ENCODE measurements at places on chromosomes 3 and 15.

GRCh38 chr3:99686955-99687612 lies 48.7 kb downstream of the COL8A1 start:
- H3K4me1 ChIP-seq: no peaks in the 10 kb centered on the region
- H3K27me3 ChIP-seq: no peaks in the 10 kb centered on the region
- no peaks in the 10 kb centered on the region for H3K36me3 ChIP-seq
- H3K4me3 ChIP-seq: no peak overlapping the region
- H3K27ac ChIP-seq: no peak overlapping the region

DNA sequence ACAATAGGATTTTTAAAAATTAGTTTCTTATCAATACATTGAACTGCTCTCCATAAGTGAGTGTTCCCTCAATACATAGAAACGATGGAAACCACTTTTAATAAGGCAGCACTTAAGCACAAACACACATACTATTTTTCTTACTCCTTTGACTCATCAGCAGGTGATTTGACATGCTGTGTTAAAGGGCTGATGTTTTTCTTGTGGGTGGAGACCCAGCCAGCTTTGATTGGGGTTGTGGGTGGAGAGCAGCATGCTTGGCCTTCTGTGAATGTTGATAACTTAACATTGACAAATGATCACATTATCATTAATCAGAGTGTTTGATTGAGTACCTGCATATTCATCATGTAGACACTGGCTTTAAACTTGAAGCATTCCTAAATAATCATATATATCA lies 223.0 kb upstream of the DPH6 start:
- no peaks in the 10 kb centered on the region for H3K36me3 ChIP-seq
- DNase-seq: no peak
- H3K4me1 ChIP-seq: no peaks in the 10 kb centered on the region
- H3K27me3 ChIP-seq: no peaks in the 10 kb centered on the region

DNA sequence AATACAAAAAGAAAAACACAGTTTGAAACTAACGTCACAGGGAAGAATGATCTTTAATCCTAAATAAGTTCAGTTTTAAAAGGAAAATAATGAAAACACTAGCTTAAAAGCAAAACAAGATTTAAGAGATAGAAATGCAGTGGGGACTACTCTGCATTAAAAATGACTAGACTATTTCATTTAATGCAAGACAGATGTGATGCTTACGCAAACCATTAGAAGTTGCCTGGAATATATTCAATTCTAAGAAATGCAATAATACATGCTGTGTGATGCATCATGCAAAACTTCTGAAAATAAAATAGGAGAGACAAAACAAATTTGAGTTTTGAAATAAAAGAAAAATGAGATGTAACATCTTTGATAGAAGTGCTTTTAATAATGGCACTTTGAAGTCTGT lies 97.6 kb upstream of the STRIT1 start:
- H3K27me3 ChIP-seq: peaks cover 2% of the 10 kb centered on the region
- H3K4me1 ChIP-seq: no peaks in the 10 kb centered on the region

DNA sequence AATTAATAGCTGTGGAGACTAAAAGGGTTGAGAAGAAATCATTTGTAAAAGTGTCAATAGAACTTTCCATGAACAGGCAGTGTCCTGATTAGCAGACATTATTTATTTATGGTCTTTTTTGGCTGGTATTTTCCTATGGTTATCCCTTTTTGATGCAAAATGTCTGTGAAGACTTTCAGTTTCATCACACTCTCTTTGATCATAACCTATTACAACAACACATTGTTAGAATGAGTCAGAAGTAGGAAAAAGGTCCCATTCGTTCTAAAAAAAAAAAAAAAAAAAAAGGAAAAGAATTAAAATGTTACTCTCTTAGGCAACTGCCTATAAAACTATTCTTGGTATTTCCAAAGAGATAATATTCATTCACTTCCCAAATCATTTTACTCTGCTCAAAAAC lies 62.1 kb downstream of the SLC49A4 start:
- no peaks in the 10 kb centered on the region for H3K36me3 ChIP-seq
- no peaks in the 10 kb centered on the region for H3K27me3 ChIP-seq
- H3K4me1 ChIP-seq: no peaks in the 10 kb centered on the region
- no peak overlapping the region for H3K4me3 ChIP-seq
- H3K27ac ChIP-seq: no peak overlapping the region
- DNase-seq: no peak

DNA sequence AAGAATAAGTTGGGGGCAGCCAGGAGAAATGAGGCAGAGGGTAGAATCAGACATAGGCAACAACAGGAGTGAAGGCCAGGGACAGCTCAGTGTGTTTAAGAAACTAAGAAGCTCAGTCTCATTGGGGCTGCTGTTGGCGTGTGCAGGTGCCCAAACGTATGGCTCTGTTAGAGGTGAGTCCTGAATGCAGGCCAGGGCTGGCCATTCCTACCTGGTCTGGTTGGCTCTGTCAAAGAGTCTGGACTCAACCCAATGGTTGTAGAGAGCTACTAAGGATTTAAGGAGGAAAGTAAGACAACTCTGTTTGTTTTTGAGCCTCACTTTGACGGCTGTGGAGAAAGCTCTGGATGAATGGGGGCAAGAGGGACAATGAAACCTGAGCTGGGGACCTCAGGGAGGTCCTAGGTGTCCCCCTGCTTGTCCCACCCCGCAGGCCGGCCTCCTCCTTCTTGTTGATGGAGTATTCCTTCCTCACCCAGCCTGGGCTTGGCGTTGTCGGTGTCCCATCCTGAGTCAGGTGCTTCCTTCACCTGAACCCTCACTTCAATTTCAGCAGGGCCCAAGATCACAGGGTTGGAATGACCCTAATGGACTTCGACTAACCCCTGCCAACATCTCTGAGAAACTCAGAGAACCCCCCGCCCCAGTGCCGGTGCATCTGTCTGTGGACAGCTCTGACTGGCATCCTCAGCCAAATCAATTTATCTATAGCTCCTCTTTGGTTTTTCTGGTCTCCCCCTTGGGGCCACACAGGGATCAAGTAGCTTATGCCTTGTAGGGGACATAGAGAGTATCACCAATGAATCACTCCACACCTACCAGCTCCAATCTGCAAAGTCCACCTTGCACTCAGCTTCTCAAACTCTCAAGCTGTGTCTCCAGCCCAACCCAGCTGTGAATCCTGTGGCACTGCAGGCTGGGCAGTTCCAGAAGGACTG lies 8.3 kb downstream of the ITGA11 start:
- no peaks in the 10 kb centered on the region for H3K4me1 ChIP-seq
- H3K36me3 ChIP-seq: no peaks in the 10 kb centered on the region
- no peak for DNase-seq
- H3K27ac ChIP-seq: no peak overlapping the region
- H3K4me3 ChIP-seq: no peak overlapping the region

DNA sequence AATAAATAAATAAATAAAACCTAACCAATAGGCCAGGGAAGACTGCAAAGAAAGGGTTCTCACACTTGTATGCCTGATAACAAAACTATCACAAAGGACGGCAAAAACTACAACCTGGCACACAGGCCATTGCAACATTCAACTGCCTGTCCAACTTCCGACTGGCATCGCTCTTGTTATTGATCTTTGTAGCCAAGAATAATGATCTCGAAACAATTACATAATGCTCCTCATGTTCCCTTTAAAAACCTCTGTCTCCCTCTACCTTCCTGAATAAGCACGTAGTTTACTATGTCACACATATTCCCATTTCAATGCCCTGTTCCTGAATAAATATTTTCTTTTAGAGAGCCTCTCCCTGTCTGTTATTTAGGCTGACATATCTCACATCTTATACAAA lies 74.3 kb downstream of the B3GNT5 start:
- H3K4me3 ChIP-seq: no peak overlapping the region
- no peaks in the 10 kb centered on the region for H3K36me3 ChIP-seq
- no peak for DNase-seq
- no peak overlapping the region for H3K27ac ChIP-seq
- H3K4me1 ChIP-seq: no peaks in the 10 kb centered on the region
- no peaks in the 10 kb centered on the region for H3K27me3 ChIP-seq

DNA sequence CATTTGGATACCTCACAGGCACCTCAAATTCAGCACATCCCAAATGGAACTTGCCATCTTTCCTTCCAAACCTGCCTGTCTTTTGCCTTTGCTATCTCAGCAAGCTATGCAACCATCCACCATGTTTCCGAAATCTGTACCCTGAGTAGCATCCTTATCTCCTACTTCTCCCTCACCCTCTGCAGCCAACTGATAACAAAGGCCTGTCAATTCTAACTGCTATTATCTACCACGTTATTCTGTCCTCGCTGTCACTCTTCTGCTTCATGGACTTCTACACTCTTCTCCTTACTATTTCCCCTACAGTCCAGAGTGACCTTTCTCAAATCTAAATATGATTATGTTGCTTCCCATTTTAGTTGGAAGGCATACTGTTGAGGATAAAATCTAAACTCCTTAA lies 25.5 kb upstream of the TAFA4 start:
- no peaks in the 10 kb centered on the region for H3K4me1 ChIP-seq
- H3K27ac ChIP-seq: no peak overlapping the region
- no peaks in the 10 kb centered on the region for H3K36me3 ChIP-seq
- no peak overlapping the region for H3K4me3 ChIP-seq
- H3K27me3 ChIP-seq: no peaks in the 10 kb centered on the region

- no peaks in the 10 kb centered on the region for H3K36me3 ChIP-seq
- no peak overlapping the region for H3K4me3 ChIP-seq
- no peak overlapping the region for H3K27ac ChIP-seq
- no peak for DNase-seq
Measured at GRCh38 chr3:79183496-79183895, 584.3 kb downstream of the ROBO1 start.

DNA sequence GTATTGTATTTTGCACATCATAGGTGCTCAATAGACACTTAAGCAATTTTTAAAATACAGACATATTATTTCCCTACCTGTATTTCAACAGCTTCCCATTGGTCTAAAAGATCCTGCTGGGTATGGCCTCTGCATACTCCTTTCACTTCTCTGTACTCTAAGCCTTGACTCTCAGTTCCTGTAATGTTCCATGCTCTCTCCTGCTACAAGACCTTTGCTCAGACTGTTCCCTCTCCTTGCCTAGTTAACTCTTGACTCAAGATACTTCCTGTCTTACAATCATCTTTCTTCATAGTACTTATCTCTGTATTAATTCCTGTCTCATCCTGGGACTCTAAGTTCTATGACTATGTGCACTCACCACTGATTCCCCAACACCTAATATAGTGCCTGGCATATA lies 1.7 kb downstream of the SCN11A start:
- peak overlapping the region; percentile 13 for H3K27ac ChIP-seq
- H3K36me3 ChIP-seq: no peaks in the 10 kb centered on the region
- H3K4me1 ChIP-seq: peaks cover 14% of the 10 kb centered on the region
- no peaks in the 10 kb centered on the region for H3K27me3 ChIP-seq

GRCh38 chr3:61812517-61812916 lies 251.1 kb downstream of the PTPRG start:
- no peaks in the 10 kb centered on the region for H3K4me1 ChIP-seq
- H3K27me3 ChIP-seq: no peaks in the 10 kb centered on the region
- DNase-seq: no peak
- no peaks in the 10 kb centered on the region for H3K36me3 ChIP-seq

GRCh38 chr15:48427479-48427878 lies 96.2 kb downstream of the DUT start:
- no peak overlapping the region for H3K4me3 ChIP-seq
- DNase-seq: no peak
- no peaks in the 10 kb centered on the region for H3K36me3 ChIP-seq
- no peaks in the 10 kb centered on the region for H3K27me3 ChIP-seq

GRCh38 chr3:148004331-148004730 lies 595.2 kb downstream of the ZIC1 start:
- H3K4me1 ChIP-seq: no peaks in the 10 kb centered on the region
- no peaks in the 10 kb centered on the region for H3K36me3 ChIP-seq
- H3K4me3 ChIP-seq: no peak overlapping the region
- no peak for DNase-seq

- no peak for DNase-seq
- H3K27me3 ChIP-seq: peaks cover 7% of the 10 kb centered on the region
- no peaks in the 10 kb centered on the region for H3K36me3 ChIP-seq
- H3K4me1 ChIP-seq: peaks cover 6% of the 10 kb centered on the region
- H3K4me3 ChIP-seq: no peak overlapping the region
- no peak overlapping the region for H3K27ac ChIP-seq
Measured at GRCh38 chr15:79089890-79090486, 592 bp downstream of the RASGRF1 start.

DNA sequence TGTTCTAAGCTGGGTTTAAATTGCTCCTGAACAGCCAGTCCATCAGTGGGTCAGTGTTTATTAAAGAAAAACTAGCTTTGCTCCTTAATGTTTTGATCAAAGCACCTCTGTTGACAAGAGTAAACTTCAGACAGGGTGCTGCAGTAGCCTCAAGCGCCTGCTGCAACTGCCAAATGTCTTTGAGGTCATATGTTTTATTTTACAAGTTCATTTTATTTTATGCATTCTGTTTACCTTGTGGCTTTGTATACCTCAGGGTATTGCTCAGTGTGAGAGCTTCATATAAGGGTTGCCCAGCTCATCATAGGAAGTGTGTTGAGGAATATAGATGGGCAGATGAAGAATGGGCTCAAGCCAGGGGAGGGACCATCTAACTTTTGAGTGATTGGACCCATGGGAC lies 8.5 kb downstream of the MYZAP start:
- no peaks in the 10 kb centered on the region for H3K4me1 ChIP-seq
- H3K4me3 ChIP-seq: no peak overlapping the region
- no peak overlapping the region for H3K27ac ChIP-seq
- DNase-seq: no peak
- H3K27me3 ChIP-seq: no peaks in the 10 kb centered on the region
- H3K36me3 ChIP-seq: no peaks in the 10 kb centered on the region

DNA sequence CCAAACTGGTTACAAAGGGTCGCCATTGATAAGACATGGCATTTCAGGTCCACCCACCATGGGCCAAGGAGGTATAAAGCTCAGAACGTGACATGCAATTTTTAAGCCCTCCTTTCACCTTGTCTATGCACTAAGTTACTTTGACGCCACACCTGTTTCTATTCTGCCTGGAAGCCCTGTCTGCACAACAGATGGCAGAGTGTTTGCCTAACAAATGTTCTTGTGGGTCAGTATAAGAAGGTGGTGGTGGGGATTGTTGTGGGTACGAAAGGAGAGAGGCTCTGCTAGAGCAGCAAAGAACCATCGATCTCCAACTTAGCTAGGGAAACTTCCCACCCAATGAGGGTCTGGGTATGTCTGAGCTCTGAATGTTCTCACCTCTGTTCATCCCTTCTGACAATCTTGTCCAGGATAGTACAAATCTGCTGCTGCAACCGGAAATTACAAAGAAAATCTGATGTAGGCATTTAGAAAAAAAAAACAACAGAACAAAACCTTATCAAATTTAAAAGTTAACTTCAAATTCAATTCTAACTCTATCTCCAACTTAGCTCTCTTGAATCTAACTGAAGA lies 945.0 kb upstream of the CFAP20DC start:
- no peak overlapping the region for H3K27ac ChIP-seq
- no peak for DNase-seq
- no peak overlapping the region for H3K4me3 ChIP-seq
- no peaks in the 10 kb centered on the region for H3K4me1 ChIP-seq
- no peaks in the 10 kb centered on the region for H3K36me3 ChIP-seq

- H3K36me3 ChIP-seq: no peaks in the 10 kb centered on the region
- H3K4me3 ChIP-seq: no peak overlapping the region
- no peaks in the 10 kb centered on the region for H3K4me1 ChIP-seq
- DNase-seq: no peak
- no peak overlapping the region for H3K27ac ChIP-seq
Measured at GRCh38 chr3:131109156-131109555, 82.5 kb downstream of the NEK11 start.
